ENCODE measurements at places on chromosomes 4 and X. TPM values are rescaled to one million over a fixed set of nuclear protein-coding genes. Genes with fewer than 3 reads are reported as not detected.

DNA sequence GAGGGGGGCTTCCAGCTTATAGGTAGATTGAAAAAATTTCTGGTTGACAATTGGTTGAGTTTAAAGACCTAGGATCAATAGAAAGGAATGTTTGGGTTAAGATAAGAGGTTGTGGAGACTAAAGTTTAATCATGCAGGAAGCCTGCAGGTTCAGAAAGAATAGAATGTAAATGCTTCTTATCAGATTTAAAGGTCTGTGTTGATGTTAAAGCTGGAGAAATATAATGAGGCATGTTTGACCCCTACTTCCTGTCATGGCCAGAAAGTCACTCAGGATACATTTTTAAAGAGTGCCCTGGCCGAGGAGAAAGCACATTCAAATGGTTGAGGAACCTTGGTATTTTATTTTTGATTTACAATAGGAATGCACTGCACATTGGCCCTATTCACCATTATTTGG is 3.9 kb upstream of the RRAGB start:
- peaks cover 4% of the 10 kb centered on the region for H3K36me3 ChIP-seq
- peaks cover 10% of the 10 kb centered on the region for H3K4me1 ChIP-seq
- no peak for DNase-seq
- H3K4me3 ChIP-seq, result no peak overlapping the region
- H3K27ac ChIP-seq, result no peak overlapping the region

DNA sequence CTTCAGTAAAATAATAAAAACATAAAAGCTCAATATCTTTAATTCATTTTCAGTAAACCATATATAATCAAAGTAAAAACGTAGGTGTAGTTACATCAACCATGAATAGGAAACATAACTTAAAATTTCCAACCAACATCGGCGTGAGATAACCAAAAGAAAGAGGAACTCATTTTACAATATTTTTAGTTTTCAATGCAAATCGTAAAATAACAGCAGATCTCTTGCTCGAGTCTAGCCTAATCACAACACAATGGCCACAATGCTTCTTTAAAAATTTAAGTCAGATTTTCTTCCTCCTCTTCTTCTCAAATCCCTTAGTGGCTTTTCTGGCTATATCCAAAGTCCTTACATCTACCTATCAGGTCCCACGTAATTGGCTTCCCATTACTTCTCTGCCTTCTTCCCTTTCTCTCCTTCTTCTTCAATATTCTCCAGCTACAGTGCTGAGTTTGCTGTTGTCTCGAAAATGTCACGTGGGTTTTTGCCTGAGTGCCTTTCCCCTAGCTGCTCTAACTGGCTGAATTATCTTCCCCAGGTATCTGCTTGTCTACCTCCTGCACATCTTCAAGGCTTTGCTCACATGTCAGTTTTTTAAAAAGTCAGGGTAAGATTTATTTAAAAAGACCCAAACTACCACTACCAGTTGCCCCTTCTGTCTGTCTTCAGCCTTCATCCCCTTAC is 90.9 kb upstream of the BANK1 start:
- H3K4me1 ChIP-seq, result no peaks in the 10 kb centered on the region
- peaks cover 6% of the 10 kb centered on the region for H3K27me3 ChIP-seq
- no peaks in the 10 kb centered on the region for H3K36me3 ChIP-seq
- H3K4me3 ChIP-seq, result no peak overlapping the region

- peak; percentile 31 for DNase-seq
- H3K4me3 ChIP-seq, result peak overlapping the region; percentile 78
- peak overlapping the region; percentile 65 for H3K27ac ChIP-seq
Observed at GRCh38 chrX:40104985-40105834, 7.5 kb upstream of the BCOR start.

GRCh38 chr4:3777033-3777390 is 10.8 kb downstream of the ADRA2C start:
- no peak overlapping the region for H3K27ac ChIP-seq
- no peaks in the 10 kb centered on the region for H3K4me1 ChIP-seq
- no peak overlapping the region for H3K4me3 ChIP-seq
- H3K36me3 ChIP-seq, result no peaks in the 10 kb centered on the region

DNA sequence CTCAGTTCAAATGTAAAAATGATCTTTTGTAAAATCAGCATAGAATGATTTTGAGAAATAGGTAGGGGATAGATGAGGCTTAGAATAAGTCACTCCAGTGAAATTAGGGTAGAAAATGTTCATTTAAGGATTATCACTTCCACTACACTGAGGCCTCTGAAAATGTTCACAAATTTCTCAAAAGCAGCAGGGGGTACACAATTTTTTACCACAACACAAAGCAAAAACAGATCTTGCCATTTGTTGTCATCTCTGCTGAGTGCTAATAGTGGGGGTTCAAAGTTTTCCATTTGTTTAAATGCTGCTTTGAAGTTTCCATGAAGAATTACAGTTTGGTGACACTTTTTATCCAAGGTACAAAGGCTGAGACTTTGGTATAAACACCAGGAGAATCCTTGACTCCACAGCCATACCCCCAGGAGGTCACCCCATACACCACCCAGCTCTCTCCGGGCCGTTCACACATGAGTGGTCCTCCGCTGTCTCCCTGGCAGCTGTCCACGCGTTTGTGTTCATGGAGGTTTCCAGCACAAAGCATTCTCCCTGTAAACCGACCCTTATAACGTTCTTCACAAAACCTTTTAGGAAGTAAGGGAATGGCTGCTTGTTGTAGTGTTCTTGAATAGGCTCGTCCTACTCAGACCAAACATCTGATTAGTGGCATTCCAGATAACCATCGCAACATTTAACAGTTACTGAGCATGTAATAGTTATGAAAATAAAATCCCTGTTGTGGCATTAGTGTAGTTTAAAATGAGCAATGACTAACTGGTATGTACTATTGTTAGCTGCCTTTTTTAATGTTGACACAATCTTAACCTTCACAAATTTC is 71.0 kb downstream of the PRSS12 start:
- peak overlapping the region; percentile 63 for H3K27ac ChIP-seq
- no peak for DNase-seq
- H3K36me3 ChIP-seq, result peaks cover 46% of the 10 kb centered on the region

GRCh38 chrX:15674514-15674840 is 9.9 kb upstream of the CLTRN start:
- no peak overlapping the region for H3K4me3 ChIP-seq
- peaks cover 17% of the 10 kb centered on the region for H3K4me1 ChIP-seq
- no peak for DNase-seq

DNA sequence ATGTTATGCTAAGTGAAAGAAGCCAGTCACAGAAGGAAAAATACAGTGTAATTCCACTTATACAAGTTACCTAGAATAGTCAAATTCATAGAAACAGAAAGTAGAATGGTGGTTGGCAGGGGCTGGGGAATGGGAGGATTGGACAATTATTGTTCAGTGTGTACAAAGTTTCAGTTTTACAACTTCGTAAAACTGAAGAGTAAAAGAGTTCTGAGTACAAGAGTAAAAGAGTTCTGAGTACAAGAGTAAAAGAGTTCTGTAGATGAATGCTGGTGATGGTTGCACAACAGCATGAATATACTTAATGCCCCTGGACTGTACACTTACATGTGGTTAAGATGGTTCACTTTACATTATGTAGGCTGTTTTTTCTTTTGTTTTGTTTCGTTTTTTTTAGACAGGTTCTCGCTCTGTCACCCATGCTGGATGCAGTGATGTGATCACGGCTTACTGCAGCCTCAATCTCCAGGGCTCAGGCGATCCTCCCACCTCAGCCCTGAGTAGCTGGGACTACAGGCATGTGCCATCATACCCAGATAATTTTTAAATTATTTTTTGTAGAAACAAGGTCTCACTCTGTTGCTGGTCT is 230.9 kb downstream of the SOWAHB start:
- peaks cover 3% of the 10 kb centered on the region for H3K4me1 ChIP-seq
- H3K4me3 ChIP-seq, result no peak overlapping the region
- no peak for DNase-seq
- H3K27ac ChIP-seq, result no peak overlapping the region
- H3K36me3 ChIP-seq, result no peaks in the 10 kb centered on the region
- peaks cover 3% of the 10 kb centered on the region for H3K27me3 ChIP-seq

DNA sequence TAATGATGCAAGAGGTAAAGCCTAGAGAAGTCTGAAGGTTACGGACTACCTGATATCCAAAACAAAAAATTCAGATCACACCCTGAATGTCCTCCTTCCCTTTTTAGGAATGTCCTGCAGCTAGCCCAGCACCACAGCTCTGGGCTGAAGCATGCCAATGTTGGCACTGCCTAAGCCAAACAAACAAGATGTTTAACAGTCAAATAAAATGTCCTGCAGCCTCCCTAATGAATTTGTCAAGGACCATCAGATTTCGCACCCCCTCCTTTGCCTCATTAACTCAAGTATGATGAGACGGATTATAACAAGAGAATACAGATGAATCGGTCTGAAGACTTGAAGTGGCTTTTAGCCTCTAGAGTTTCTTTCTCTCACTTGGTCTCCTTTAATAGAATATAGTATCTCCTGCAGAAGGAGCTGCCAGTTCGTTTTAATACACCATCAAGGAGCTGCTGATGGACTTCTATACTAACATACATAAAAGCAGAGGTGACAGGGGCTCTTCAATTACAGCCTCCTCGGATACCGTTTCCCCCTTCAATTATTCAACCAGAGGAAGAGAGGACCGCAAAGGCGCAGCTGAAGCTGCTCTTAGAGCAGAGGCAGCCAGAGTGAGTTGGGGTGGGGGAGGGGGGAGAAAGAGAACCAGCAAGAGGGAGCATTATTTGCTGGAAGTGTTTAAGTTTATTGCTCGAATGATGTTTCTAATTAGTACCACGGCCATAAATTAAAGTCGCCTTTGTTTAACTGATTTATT is 3.0 kb upstream of the MAB21L2 start:
- no peak for DNase-seq
- H3K27me3 ChIP-seq, result no peaks in the 10 kb centered on the region
- no peaks in the 10 kb centered on the region for H3K4me1 ChIP-seq
- H3K4me3 ChIP-seq, result no peak overlapping the region

DNA sequence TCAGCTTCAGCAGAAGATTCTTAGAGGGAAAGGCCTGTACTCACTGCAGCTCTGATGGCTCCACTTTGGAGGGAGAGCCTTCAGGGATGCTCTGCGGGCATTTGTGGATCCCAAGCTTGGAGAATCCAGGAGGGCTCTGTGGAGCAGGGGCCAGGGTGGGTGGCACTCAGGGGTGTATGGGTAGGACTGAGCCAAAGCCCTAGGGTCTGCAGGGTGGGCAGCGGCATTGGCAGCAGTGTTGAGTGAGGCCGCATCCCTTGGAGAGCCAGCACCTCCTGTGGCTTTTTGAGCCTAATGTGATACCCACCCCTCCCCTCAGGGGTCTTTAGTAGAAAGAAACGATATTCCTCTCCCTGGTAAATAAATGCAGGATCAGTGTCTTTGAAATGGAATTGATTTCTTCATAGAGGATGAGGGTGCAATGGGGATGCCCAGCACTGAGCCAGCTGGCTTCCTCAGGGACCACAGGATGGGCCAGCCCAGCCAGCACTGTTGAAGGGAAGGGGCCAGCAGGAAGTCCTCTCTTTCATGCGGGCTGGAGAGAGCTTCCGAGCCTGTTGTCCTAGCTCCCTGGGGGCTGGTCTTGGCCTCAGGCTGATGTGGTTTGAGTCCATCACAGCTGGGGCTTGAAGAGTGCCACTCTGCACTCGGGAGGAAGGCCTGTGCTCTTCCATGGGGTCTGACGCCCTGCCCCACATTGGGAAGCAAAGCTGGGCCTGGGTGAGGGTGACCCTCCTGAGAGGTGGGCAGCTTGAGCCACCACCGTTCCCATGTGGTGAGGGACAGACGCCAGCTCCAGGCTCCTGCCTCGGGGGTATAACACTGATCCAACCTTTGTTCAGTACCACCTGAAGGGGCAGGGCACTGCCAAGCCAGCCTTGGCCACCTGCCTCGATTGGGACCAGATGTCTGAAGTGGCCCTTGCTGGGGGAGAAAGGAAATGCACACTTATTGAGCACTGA is 49.5 kb downstream of the PSAPL1 start:
- H3K4me1 ChIP-seq, result no peaks in the 10 kb centered on the region
- DNase-seq, result no peak
- H3K27ac ChIP-seq, result no peak overlapping the region
- H3K4me3 ChIP-seq, result no peak overlapping the region
- no peaks in the 10 kb centered on the region for H3K27me3 ChIP-seq
- H3K36me3 ChIP-seq, result no peaks in the 10 kb centered on the region

GRCh38 chr4:125741825-125742452 is 427.2 kb downstream of the FAT4 start:
- H3K4me1 ChIP-seq, result no peaks in the 10 kb centered on the region
- no peak overlapping the region for H3K4me3 ChIP-seq
- no peak overlapping the region for H3K27ac ChIP-seq
- DNase-seq, result no peak

- no peaks in the 10 kb centered on the region for H3K4me1 ChIP-seq
- no peaks in the 10 kb centered on the region for H3K27me3 ChIP-seq
- H3K36me3 ChIP-seq, result no peaks in the 10 kb centered on the region
- H3K27ac ChIP-seq, result no peak overlapping the region
Observed at GRCh38 chr4:26647523-26648224, 63.8 kb downstream of the TBC1D19 start.

GRCh38 chr4:10963958-10964703 is 279.6 kb upstream of the CLNK start:
- H3K4me1 ChIP-seq, result no peaks in the 10 kb centered on the region
- H3K4me3 ChIP-seq, result no peak overlapping the region
- H3K27ac ChIP-seq, result no peak overlapping the region
- no peaks in the 10 kb centered on the region for H3K36me3 ChIP-seq
- peaks cover under 1% of the 10 kb centered on the region for H3K27me3 ChIP-seq

DNA sequence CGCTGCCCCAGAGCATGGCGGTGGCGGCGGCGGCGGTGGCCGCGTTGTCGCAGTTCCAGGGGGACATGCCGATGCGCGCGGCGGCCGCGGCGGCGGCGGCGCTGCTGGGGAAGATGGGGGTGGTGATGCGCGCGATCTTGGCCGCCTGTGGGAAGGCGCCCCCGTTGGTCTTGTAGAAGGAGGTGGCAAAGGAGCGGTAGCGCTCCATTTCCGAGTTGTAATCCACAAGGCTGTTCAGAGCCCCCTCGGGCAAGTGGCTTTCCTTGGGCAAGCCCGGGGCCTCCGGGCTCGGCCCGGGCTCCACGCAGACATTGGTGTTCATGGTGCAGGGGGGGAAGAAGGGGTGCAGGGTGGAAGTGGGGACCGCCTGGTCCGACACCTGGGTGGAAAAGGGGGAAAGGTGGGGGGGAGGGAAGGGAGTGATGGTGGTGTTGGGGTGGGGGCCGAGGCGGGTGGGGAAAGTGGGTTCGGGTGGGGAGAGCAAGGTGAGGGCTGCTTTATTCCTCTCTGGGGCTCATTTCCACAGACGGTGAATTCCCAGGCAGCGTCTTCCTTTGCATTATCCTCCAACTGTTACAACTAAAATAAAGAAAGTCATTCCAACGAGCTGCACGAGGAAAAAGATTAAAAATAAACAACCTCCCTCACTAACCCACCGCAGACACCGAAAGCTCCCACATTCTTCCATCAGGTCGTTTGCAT is 3.1 kb downstream of the CXXC4 start:
- no peaks in the 10 kb centered on the region for H3K36me3 ChIP-seq
- no peak overlapping the region for H3K27ac ChIP-seq
- H3K27me3 ChIP-seq, result peaks cover 71% of the 10 kb centered on the region
- H3K4me1 ChIP-seq, result peaks cover 23% of the 10 kb centered on the region

EFNB1 gene
- total RNA-seq, result 7.6 TPM

SNCA gene
- total RNA-seq, result 0.39 TPM

C4orf36 gene
- total RNA-seq, result not detected

YY2 gene
- total RNA-seq, result 1.7 TPM

SMR3B gene
- not detected for total RNA-seq

TLR7 gene
- not detected for total RNA-seq

NSD2 gene
- total RNA-seq, result 208 TPM

Measured in activated T-helper 2 cell treated with anti-CD3 and anti-CD28 coated beads, Interferon-gamma antibody, Interleukin-2, Interleukin-4, amounts not matched to agents 10 μg/mL and 5 μg/mL and 100 μg/mL, durations not matched to agents 14 hours and 24 hours and 36 hours (primary cell).